Posterior vena cava (tissue), 2 donors: ENCODE measurements at places on chromosomes 12 and 14.

DNA sequence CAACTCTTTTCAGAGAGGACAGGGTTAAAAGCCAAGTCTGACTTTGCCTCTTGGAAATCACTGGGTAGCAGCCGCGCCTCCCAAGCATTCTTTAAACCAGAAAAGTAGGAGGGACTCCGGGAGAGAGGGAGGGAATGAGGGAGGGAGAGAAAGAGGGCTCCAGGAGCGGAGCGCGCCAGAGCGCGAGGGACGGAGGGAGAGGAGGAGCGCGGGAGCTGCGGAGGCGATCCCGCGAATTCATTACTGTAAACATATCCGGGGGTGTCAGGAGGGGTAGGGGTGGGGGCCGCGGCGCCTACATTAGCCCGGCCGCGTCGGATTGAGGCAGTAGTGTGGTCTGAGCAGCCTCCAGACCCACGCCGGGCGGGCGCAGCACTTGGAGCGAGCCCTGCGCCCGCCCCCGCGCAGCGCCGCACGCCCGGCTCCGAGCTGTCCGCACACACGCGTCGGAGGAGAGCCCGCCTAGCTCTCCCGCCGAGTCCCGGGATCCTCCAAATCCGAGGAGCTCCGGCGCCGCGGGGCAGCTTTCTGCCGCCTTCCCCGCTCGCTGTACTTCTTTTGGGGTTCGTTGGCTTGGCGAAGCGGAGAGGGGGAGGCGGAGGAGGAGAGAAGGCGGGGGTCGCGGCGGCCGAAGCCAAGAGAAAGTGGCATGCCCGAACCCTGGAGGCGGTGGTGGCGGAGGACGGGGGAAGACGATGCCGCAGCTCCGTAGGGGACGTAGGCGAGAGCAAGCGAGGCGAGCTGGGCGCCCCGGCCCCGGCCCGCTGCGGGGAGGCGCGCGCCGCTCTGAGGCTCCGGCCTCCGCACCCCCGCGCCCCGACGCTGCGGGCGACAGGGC, 3.3 kb downstream of the FLRT2 start:
- peak; percentile 85 for DNase-seq

DNA sequence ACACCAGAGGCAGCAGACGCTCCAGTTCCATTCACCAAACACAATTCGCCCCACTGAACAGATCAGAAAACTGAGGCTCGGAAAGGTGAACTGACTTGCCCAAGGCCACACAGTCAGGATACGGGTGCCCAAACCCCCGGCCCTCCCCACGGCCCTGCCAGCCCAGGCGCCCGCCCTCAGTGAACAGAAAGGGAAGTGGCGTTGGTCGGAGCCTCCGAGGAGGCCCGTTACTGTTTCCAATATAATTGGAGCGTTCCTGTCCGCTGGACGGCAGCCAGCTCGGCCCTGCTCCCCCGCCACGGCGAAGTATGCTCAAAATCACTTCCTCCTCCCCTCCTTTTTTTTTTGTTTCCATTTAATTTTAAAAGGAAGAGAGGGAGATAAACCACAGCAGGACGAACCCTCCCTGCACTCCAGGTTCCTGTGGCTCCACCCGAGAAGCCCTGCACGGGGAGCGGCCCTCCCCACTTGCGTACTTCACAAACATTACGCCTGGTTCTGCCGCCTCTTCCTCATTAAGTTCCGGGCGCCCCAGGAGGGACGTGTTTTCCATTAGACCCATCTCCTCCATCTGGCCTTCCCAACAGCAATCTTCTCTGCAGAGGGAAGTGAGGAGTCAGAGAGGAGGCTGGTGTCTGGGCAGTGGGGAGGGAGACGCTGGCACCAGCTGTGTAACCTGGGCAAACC, 61.1 kb downstream of the NCOR2 start:
- peak; percentile 95 for DNase-seq

GRCh38 chr12:16112612-16113560, 164.6 kb downstream of the SLC15A5 start:
- no peak for DNase-seq

GRCh38 chr12:25054783-25055144, 105.9 kb upstream of the BCAT1 start:
- no peak for DNase-seq

DNA sequence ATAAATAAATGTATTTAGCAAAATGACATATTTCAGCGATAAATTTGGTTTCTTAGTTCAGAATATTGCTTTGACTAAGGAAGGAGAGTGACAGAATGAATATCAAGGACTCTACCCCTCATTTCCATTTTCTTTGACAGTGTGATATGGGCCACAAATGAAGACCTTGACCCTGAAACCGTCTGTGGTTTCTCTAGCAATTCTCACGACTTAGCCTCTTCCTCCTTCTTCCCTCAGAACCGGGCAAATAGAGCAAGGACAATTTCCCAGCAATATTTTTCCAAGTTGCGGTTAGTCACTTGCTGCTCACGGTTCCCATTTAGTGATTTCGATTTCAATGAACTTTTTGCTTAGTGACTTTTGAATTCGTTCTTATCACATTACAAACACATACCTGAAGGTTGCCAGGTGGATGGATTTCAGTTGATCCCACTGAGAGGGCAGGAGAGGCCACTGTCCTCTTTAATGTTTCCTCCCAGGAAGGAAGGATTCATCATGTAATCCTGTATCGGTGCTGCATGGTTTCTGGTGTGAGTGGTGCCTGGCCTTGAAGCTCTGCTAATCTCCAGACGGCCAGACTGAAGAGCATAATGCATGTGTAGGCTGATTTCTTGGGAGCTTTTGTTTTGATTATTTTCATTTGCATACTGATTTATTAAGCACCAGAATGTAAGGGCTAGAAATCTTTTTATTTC, 77.6 kb downstream of the CHST11 start:
- no peak for DNase-seq

DNA sequence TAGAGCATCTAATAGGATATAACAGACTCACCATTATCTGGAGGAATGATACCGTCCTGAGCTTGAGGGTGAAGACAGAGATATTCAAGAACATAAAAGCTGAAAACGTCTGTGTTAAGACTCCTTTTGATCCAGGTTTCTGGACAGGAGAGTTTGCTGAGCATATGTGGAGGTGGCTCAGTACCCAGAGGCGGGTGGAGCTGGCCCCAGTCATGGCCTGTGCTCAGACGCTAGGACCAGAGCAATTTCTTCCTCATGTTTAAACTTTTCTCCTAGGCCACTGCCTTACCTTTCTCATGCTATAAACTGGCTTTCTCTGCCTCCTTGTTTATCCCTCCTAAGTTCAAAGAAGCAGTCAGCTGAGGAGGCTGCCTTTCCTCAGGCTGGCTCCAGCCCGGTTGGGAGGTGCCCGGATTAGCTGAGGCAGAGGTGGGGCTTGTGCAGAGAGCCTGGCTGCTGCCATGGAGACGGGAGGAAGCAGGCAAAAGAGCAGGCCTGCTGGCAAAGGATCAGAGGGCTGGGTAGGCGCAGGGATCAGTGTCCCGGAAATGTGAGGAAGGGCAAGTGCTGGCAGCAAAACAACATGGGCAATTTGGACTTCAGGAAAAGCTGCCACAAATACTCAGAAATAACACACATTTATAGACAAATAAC, 13.7 kb downstream of the COA8 start:
- DNase-seq: peak; percentile 95

DNA sequence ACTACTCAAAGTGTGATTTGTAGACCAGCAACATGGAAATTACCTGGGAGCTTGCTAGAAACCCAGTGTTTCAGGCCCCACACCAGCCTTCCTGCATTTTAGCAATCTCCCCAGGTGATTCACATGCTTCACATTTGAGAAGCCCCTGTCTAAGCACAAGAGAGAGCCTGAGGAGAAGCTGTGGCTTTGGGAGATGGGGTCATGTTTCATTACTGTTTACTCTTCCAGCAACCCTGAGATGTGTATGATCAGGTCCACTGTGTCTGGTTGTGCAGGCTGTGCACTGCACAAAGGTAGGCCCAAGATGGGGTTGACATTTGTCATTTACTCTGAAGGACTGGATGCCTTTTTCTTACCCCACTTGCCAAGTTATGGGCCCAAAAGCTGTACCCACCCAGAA, 190.1 kb downstream of the SLC41A2 start:
- no peak for DNase-seq

DNA sequence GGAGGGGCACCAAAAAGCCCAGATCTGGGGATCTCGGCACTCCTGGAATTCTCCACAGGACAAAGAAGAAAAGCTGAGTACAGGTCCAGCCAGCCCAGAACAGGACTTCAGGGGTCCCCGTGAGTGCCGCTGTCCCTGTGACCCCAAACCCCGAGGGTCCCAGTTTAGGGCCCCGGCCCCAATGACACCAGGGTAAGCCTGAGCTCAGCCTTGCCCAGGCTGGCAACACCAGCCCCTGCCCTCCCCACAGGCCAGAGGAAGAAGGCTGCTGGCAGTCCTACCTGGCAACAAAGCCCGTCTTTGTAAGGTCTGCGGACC, 1.8 kb downstream of the CDK2AP1 start:
- no peak for DNase-seq

DNA sequence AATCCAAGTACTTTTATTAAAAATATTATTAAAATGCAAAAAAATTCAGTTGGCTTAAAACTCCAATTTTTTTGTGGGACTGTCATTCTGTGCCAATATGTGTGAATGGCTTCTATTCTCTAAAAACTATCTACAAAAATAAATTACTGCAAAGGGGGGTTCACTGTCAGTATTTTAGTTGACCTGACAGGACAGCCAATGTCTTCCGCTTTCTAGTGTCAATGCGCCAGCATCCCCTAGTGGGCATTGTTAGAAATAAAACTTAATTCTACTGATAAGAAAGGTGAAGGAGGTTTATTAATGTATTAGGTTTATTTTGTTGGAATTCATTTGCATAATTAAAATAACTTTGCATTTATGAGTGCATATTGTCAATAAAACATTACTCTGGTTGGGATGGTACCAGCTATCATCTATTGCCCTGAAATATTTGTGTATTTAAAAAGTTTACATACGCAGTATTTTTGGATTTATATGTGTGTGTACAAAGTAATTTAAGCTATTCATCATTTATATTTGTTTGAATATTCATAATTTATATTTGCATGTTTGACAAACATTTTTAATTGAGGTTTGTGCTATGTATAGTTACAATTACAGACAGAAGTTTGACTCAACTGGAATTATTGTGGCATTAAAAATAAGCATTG, 527.2 kb downstream of the FLRT2 start:
- DNase-seq: no peak

GRCh38 chr12:89173096-89173495, 179.2 kb downstream of the DUSP6 start:
- no peak for DNase-seq

- no peak for DNase-seq
Measured at GRCh38 chr14:61379639-61380184, 58.3 kb downstream of the PRKCH start.

DNA sequence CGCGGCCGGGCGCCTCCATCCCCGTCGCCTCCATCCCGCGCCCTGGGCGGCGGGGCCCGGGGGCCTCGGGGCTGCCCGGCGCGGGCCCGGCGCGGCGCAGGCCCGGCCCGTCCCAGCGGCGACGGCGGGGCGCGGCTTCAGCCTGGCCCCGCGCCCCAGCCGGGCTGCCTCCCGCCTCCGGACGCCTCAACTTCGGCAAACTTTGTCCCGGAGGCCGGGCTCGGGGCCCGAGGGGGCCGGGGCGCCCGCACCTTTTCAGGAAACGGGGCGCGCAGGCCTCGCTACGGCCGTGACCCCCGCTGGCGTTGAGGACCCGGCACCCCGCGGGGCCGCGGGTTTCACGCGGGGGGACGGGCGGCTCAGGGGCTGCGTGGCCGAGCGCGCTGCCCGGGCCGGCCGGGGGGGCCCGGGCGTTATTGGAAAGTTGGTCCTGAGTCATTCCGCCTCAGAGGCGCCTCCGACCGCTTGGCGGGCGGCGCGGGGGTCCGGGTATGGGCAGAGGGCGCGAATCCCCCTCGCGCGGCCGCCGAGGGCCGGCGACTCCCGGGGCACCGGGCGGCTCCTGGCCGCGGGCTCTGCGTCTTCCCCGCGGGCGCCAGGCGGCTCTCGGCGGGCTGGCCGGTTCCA, 575 bp downstream of the TRAF3 start:
- DNase-seq: peak; percentile 83

GRCh38 chr14:64800000-64800399, 79.7 kb downstream of the SPTB start:
- peak; percentile 55 for DNase-seq

GRCh38 chr14:59254911-59255545, 66.6 kb downstream of the DAAM1 start:
- no peak for DNase-seq

DNA sequence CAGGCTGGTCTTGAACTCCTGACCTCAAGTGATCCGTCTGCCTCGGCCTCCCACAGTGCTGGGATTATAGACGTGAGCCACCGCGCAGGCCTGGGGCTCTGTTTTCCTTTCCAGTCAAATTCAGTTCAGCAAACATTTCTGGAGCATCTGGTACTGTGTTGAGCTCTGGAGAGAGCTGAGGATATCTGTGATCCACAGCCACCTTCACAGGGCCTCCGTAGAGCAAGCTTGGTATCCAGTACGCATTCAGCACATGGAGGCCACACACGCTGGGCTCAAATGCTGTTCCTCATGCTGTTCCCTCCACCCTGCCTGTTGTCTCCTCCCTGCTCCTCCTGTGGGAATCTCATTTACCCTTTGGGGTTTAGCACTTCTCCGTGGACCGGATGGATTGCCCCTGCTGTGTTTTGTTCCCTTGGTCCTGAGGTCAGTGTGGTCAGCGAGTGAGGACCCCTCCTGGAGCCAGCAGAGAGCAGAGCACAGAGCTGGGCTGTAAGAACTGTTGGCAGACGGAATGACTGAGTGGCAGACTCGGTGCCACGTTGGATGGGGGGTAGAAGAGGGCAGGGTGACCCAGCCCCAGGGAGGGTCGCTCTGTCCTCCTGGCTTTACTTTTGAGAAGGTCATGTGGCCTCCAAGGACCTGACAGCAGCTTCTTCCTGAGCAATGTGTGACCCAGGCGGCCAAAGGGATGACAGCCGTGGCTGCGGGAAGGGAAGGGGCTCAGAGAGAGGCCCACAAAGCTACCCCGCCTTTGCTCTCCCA, 891 bp downstream of the RPS6KL1 start:
- DNase-seq: no peak

GRCh38 chr14:88829685-88830302, 5.3 kb downstream of the TTC8 start:
- no peak for DNase-seq

DNA sequence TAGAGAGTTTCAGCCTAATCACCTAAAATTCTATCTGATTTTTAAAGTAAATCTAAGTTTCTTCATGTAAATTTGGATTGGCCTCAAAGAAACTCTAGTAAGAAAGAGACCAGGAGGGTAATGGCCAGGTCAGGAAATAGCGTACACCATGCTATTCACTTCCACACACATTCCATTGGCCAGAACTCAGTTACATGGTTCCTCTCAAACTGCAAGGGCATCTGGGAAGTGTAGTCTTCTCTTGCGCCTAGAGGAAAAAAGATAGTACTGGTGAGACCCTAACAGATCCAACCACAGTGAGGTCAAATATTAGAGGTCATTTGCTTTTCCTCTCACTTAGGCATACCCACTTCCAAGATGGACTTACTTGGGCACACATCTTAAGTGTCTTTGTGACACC, 39.1 kb downstream of the MBIP start:
- no peak for DNase-seq
